SHP77 treated with DMSO at 0.1 percent for 48 hours (cell line): ENCODE measurements at places on chromosomes 1 and 21.
A peak's percentile ranks its signal among the peaks of the same experiment; 100 is the strongest.

DNA sequence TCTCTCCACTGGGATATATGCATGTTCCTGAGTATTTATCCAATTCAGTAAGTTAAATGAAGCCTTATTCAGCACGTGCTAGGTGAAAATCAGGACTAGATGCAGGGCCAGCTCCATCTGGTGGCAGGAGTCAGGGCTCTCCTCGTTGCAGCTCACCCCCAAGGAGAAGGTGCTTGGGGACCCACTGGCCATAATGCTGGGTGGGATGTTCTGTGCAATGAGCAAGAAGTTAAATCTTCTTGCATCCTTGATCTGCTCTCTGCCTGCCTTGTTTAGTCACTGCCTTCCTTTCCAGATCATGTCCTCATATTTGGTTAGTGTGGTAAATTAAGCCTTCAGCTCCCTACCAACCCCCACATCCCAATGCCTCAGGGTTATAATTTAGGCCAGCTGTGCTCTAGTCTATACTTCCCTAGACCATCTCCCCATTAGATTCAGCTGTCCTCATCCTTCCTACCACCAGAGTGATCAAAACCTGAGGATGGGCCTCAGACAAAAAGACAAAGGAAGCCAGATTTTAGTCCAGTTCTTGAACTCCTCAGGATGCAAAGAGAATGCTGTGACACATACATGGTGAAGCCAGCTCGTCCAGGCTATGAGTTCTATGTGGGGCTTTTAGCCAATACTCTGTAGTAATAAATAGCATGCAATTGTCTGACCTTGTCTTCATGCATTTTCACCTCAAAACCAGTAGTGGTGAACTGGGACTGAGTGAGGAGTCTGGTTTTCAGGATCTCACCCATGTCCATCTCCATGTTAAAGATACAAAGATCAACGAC lies 55.9 kb downstream of the SEC16B start:
- peak; percentile 16 for DNase-seq

GRCh38 chr21:31897311-31897710 lies 24.5 kb downstream of the HUNK start:
- no peak for DNase-seq

GRCh38 chr1:207863893-207864535 lies 46.9 kb downstream of the CD34 start:
- no peak for DNase-seq

- no peak for DNase-seq
Observed at GRCh38 chr1:224203243-224204016, 20.4 kb downstream of the DEGS1 start.

- no peak for DNase-seq
Observed at GRCh38 chr1:155569988-155570592, 7.5 kb upstream of the ASH1L start.
